Stimulated activated CD4-positive, alpha-beta T cell treated with anti-CD3 and anti-CD28 coated beads, Interleukin-15, amount 100 ng/mL, for 1 hour (primary cell): ENCODE measurements at places on chromosomes 11 and 22.
A peak's percentile ranks its signal among the peaks of the same experiment; 100 is the strongest.

DNA sequence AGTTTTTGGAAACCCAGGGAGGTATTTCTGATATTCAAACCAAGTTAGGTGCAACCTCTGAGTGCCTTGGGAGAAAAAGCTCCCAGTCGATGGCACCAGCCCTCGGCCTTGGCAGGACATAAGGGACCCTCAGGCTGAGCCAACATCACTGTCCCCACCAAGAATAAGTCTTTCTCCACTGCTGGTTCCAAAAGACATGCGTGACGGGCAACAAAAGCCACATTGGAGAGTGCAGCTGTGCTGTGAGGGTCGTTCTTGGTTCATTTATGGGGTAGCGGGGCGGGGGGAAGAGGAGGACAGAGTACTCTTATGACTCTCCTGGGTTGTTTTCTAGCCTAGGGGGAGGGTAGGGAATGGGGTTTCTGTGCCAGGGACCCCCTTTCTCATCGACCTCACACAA lies 11.2 kb upstream of the TPCN2 start:
- DNase-seq = no peak

DNA sequence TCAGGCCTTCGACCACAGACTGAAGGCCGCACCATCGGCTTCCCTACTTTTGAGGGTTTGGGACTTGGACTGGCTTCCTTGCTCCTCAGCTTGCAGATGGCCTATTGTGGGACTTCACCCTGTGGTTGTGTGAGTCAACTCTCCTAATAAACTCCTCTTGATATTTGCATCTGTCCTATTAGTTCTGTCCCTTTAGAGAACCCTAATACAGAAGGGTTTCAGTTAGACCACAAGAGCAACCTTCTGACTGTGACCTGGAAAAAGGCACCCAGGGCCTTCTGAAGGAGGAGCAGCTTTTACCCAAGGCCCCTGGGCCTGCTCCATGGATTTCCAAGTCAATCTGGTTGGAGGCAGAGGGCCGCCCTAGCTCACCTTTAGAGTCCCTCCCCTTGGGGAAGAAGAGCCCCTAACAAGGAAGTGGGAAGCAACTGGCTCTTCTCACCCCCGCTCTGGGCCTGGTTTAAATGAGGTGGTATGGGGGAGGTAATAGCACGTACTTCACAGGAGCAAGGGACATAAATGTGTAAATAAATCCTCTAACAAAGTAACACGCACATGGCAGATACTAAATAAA lies 11.2 kb upstream of the CHST1 start:
- no peak for DNase-seq

DNA sequence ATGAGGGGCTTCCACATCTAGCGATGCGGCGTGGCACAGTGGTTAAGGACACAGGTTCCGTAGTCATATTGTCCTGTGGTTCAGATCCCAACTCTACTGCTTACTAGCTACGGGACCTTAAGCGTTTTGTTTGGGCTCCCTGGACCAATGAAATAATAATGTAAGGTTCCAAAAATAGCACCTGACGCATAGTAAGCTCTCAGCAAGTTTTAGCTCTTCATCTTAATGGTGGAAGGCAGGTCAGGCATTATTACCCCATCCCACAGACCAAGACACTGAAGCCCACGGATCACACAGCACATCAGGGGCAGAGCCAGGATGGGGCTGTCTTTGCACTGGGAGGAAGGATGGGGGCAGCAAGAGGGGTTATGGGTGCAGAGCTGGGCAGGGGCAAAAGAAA lies 13.0 kb downstream of the DNAJB13 start:
- DNase-seq = no peak

GRCh38 chr11:2267306-2267850 lies 3.0 kb downstream of the ASCL2 start:
- DNase-seq = no peak

GRCh38 chr22:20131597-20131858 lies at the start of gene ZDHHC8:
Gene ZDHHC8 (plus strand): TSS chr22:20131804. CDS start chr22:20131948, 144 bp downstream.
- peak; percentile 52 for DNase-seq

DNA sequence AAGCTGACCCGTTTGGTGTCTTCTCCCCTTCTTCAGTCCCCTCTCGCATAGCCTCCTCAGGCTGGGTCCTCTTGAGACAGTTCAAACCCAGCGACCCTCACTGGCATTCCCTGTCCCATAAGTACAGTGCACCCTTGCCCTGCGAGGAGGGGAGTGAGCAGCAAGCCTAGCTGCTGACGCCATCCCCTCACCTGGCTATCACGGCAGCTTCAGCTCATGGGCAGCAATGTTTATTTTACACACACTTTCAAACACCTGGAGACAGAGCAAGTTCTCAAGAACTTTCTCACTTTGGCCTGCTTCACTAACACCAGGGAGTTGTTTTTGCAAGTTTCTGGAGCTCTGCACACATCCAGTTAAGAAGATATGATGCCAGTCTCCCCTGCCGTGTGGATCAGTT lies 189.6 kb upstream of the E2F8 start:
- no peak for DNase-seq

- no peak for DNase-seq
Measured at GRCh38 chr11:69660001-69660500, 15.1 kb downstream of the LTO1 start.

GRCh38 chr11:96079691-96080090 lies 155.8 kb upstream of the MTMR2 start:
- no peak for DNase-seq

- no peak for DNase-seq
Measured at GRCh38 chr11:18936002-18936673, 3.1 kb downstream of the MRGPRX1 start.
